ENCODE measurements at places on chromosomes 7 and 10. TPM values are rescaled to one million over a fixed set of nuclear protein-coding genes. Genes with fewer than 3 reads are reported as not detected.

Gene CYP2C18
- 0.09 TPM for total RNA-seq

- no peaks in the 10 kb centered on the region for H3K36me3 ChIP-seq
- H3K4me3 ChIP-seq: peak overlapping the region; percentile 90
Observed at GRCh38 chr7:36366005-36366717, 23.5 kb upstream of the ANLN start.

DNA sequence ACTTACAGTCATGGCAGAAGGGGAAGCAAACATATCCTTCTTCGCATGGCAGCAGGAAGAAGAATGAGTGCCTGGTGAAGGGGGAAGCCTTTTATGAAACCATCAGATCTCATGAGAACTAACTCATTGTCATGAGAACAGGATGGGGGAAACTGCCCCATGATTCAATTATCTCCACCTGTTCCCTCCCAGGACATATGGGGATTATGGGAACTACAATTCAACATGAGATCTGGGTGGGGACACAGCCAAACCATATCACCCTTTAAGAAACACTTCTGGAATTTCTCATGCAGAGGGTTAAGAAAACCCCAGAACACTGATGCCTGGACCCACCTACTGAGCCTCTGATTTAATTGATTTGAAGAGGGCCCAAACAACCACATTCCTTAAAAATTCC, 63.3 kb upstream of the DNAJB12 start:
- H3K27ac ChIP-seq: no peak overlapping the region
- H3K27me3 ChIP-seq: no peaks in the 10 kb centered on the region
- H3K4me1 ChIP-seq: no peaks in the 10 kb centered on the region
- H3K4me3 ChIP-seq: no peak overlapping the region
- DNase-seq: no peak
- no peaks in the 10 kb centered on the region for H3K36me3 ChIP-seq

Gene SPAM1
- total RNA-seq: not detected

GRCh38 chr7:11742496-11742895, 89.5 kb downstream of the THSD7A start:
- H3K27ac ChIP-seq: no peak overlapping the region
- no peak overlapping the region for H3K4me3 ChIP-seq
- no peaks in the 10 kb centered on the region for H3K36me3 ChIP-seq
- DNase-seq: no peak
- H3K4me1 ChIP-seq: no peaks in the 10 kb centered on the region

DNA sequence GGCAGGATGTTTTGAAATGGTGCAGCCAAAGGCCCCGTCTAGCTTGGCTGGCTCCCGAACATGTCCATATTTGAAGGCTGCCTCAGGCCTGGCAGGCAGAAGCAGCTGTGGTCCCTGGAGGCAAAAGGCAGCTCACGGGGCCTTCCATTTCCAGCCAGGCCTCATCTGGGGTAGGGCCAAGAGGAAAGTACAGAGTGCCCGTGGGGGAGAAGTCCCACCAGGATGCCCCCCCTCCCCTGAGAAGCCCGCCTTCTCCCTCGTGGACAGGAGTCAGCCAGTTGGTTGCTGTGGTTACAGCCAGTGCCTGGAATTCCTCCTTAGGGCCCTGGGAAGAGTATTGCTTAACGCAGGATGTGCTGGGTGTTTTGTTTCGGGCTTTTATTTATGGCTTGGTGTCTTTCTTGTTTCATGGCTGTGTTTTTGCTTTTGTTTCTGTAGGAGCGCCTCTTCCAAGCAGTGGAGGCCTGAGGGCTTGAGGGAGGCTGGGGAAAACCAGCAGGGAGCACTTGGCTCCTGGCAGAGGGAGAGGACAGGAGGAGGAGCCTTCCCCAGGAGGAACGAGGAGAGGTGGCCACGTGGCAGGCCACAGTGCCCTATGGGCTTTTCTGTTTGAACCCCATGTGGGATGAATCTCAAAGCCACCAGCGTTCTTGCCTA, 45.4 kb downstream of the CHST3 start:
- no peaks in the 10 kb centered on the region for H3K27me3 ChIP-seq
- DNase-seq: no peak
- H3K4me3 ChIP-seq: no peak overlapping the region
- H3K4me1 ChIP-seq: no peaks in the 10 kb centered on the region
- no peaks in the 10 kb centered on the region for H3K36me3 ChIP-seq
- H3K27ac ChIP-seq: no peak overlapping the region

DNA sequence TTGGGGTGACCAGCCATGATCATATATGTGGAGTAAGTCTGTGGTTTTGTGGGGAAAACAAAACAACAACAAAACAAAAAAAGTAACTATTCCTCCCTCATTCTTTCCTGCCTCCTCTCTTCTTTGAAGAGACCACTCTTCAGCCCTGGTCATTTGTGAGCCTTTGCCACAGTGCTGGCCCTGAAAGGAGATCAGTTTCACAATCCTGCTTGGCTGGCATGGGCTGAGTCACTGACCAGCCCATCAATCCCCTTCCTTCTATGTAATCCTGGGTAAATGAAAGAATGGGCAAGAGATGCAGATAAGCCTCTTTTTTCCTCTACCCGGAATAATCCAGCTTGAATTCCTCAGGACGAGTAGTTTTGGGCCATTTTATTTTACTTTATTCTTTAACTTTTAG, 13.6 kb downstream of the CSTF2T start:
- no peaks in the 10 kb centered on the region for H3K4me1 ChIP-seq
- H3K36me3 ChIP-seq: no peaks in the 10 kb centered on the region
- H3K27ac ChIP-seq: no peak overlapping the region
- DNase-seq: no peak
- no peaks in the 10 kb centered on the region for H3K27me3 ChIP-seq

DNA sequence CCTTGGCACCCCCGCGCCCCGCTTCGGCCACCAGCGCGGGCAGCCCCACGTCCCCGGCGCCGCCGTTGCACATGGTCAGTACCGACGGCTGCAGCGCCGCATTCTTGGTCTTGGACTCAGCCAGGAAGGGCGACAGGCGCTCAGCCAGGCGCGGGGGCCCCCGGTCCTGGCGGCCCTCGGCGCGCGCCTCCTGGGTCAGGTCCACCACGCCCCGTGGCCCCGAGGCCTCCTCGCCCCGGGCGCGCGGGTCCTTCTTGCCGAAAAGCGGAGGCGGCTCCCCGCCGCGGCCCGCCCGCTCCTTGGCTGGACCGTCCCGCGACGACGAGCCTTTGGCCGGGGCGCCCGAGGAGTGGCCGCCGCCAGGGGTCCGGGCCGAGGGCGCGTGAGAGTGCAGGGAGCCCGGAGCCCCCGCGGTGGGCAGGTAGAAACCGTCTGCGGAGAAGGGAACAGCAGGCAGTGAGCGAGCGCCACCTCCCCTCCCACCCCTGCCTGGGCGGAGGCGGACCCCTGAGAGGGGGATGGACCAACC, 34.7 kb downstream of the TNRC18 start:
- H3K36me3 ChIP-seq: peaks cover 17% of the 10 kb centered on the region
- no peaks in the 10 kb centered on the region for H3K27me3 ChIP-seq

DNA sequence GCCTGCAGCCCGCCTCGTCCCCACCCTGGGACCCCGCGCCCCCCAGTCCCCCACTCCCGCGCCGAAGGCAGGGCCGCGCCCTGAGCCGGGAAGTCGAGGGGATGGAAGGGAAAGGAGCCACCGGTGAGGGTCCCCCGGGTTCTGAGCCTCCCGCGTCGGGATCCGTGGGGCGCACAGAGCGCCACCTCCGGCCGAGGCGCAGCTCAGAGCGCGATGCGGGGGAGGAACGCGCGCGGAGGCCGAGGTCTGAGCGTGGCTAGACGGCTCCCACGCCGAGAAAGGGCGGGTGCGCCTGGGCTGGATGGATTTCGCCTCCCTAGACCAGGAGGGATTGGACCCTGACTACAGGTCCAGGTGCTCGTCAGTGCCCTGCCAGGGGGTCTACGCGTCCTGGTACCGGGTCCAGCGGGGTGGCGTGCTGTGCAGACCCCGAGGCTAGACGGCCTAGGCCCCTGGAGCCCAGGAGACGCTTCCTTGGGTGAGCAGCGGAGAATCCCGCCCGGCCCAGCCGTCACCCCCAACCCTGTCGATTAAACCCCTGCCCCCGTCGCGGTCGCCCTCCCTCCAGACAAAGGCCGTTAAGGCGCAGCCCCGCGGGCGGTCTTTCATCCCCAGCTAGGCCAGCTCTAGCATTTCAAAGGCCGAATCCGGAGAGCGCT, 986 bp upstream of the PDGFA start:
- H3K4me1 ChIP-seq: peaks cover 12% of the 10 kb centered on the region
- no peaks in the 10 kb centered on the region for H3K36me3 ChIP-seq
- DNase-seq: no peak
- H3K4me3 ChIP-seq: no peak overlapping the region

Gene MSS51
- 1.5 TPM for total RNA-seq

- H3K36me3 ChIP-seq: no peaks in the 10 kb centered on the region
- no peak overlapping the region for H3K4me3 ChIP-seq
- no peak for DNase-seq
- no peaks in the 10 kb centered on the region for H3K27me3 ChIP-seq
- no peak overlapping the region for H3K27ac ChIP-seq
Observed at GRCh38 chr7:42272793-42273665, 36.0 kb upstream of the GLI3 start.

GRCh38 chr10:124573726-124574455, 112.3 kb downstream of the LHPP start:
- no peak overlapping the region for H3K27ac ChIP-seq
- no peaks in the 10 kb centered on the region for H3K36me3 ChIP-seq
- no peaks in the 10 kb centered on the region for H3K27me3 ChIP-seq
- H3K4me1 ChIP-seq: no peaks in the 10 kb centered on the region
- DNase-seq: peak; percentile 27

DNA sequence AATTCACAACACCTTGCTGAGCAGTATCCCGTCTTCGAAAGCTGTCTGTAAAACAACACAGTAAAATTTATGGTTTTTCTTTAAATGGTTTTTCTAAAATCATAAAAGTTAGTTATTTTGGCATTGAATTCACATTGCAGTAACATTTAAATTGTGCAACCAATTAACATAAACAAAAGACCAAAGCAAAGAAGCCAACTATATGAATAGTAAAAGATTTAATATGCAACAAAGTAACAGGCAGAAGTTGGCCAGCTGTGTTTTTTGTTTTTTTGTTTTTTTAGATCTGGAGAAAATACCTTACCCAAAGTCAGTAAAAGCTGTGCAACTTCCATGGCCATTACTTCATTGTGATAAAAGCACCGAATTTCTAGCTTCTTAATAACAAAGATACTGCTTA, 11.3 kb downstream of the SRI start:
- H3K4me3 ChIP-seq: no peak overlapping the region
- no peaks in the 10 kb centered on the region for H3K4me1 ChIP-seq
- peaks cover 29% of the 10 kb centered on the region for H3K36me3 ChIP-seq
- H3K27ac ChIP-seq: no peak overlapping the region
- no peaks in the 10 kb centered on the region for H3K27me3 ChIP-seq

- H3K27ac ChIP-seq: no peak overlapping the region
- no peaks in the 10 kb centered on the region for H3K4me1 ChIP-seq
- DNase-seq: no peak
- H3K4me3 ChIP-seq: no peak overlapping the region
Observed at GRCh38 chr10:119341459-119342301, 134.3 kb downstream of the GRK5 start.

Gene PLPP4
- total RNA-seq: not detected

Gene SPDYE2
- total RNA-seq: not detected

DNA sequence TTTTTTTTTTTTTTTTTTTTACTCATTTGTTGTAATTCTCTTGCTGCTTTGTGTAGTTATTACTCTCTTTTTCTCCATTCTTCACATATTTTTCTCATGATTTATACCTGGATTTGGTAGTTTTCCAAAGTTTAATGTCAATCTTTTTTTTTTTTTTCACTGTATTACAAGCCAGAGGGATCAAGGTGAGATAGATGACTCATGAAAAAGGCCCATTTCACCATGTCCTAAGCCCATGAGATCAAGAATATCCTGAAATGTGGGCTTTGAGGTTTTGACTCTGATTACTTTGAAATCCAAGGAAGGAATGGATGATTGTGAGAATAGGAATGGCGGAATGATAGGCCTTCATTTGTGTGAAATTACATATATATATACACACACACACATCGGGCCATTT, 31.1 kb downstream of the TAX1BP1 start:
- H3K4me1 ChIP-seq: peaks cover 7% of the 10 kb centered on the region
- no peak overlapping the region for H3K27ac ChIP-seq
- no peak overlapping the region for H3K4me3 ChIP-seq
- H3K36me3 ChIP-seq: peaks cover 17% of the 10 kb centered on the region
- no peaks in the 10 kb centered on the region for H3K27me3 ChIP-seq
- no peak for DNase-seq

Gene MEIG1
- 0.91 TPM for total RNA-seq

Gene HTRA1
- total RNA-seq: not detected
